ENCODE measurements at places on chromosomes 16 and 17.

DNA sequence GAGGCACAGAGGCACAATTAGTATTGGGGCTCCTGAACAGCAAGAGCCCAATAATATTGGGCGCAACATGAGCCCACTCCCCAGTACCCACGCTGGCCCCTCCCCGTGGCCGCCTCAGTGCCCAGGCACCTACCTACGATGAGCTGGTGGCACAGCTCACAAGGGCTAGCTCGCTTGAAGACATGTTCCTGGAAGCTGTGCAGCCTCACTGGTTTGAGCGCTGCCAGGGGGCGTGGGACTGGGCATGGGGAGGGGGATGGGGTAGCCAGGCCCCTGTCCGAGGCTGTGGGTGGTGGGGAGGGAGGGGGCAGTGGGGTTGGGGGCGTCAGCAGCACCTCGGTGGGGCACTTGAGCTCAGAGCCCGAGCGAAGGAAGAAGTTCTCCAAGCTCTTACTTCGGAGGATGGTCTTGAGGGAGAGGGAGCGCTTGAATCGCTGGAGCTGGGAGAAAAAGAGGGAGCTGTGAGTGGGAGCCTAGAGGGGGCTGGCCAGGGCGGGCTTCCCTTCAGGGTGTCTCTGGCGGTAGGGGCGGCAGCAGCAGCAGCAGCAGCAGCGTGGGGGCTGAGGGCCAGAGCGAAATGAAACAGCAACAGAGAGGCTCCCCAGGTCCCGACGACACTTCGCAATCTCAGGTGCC lies 7.9 kb downstream of the STAC2 start:
- no peak for DNase-seq

DNA sequence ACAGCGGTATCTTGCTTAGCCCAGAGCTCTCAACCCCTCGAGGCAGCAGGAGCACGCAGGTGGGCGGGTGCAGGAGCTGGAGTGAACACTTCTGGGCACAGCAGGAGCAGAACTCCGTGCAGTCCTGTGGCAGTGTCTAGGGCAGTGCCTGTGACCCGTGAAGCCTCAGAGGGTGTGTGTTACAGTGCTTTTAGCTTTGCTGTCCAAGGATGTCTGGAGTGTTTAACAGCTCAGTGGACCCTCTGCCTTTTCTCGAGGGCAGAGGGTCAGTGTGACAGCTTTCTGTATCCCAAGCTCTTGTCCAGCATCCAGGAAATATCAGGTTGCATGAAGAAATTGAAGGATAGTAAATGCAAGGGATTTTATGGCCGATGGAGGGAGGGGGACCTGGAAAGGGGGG lies 16.4 kb upstream of the SSTR5 start:
- DNase-seq, result no peak

- DNase-seq, result no peak
Observed at GRCh38 chr17:48144976-48145798, 37.6 kb downstream of the SNX11 start.

DNA sequence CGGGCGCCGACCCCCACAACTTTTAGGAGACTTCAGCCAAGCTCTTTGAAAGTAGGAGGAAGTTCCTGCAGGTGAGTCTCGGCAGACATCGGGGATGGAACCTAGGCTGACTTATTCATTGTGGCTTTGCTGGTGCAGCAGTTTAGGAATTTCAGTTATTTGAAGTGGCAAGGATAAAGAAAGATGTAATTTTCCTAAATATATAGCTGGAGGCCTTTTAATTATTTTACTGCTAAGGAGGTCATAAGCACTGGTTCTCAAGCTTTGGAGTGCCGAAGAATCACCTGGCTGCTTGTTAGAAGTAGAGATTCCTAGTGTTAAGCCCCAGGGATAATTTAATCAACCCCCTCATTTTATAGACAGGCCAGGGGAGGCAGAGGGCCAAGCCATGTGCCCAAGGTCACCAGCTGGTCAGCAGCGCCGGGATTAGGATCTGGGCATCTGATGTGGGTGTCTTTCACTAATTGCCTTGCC lies 28.9 kb upstream of the BCAR1 start:
- DNase-seq, result no peak

DNA sequence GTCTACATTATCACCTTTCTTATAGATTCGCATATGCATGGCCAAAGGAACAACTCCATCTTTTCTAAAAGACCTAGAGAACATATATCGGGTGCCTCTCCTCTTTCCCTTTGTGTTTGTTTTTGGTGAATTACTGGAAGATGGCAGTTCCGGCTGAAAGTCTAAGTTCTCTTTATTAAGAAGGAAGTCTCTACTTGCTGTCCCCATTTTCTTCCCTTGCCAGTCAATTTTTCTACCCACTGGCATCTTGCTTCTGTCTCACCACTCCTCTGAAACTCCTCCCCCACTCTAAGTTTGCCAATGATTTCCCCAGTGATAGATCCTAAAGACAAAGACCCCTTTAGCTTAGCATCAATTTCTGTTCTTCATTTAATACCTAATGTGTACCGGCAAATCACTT lies 93.9 kb upstream of the CORO6 start:
- no peak for DNase-seq

Data from activated CD4-positive, alpha-beta T cell treated with anti-CD3 and anti-CD28 coated beads for 48 hours (primary cell).